ENCODE measurements at places on chromosomes 13 and 19. TPM values are rescaled to one million over a fixed set of nuclear protein-coding genes. Genes with fewer than 3 reads are reported as not detected.

DNA sequence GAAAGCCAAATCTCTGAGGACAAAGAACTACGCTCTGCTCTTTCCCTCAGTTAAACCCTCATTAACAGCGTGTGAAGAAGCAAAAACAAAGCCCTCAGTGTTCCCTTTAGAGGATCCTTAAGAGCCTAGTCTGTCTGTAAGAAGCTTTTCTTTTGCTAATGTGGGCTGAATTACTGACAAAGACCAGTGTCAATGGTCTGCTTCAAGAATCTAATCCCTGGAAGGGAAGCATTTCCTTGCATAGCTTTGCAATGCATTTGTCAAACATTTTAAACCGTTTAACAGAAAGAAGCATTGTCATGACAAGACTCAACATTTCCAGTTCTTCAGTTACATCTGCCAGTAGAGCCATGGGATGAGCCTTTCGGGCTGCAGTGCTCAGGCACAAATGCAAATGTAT lies 64.9 kb downstream of the EDNRB start:
- DNase-seq, result no peak

The ZNF607 gene
- total RNA-seq, result 4.6 TPM

The CEACAM8 gene
- not detected for total RNA-seq

The LGALS4 gene
- total RNA-seq, result not detected

DNA sequence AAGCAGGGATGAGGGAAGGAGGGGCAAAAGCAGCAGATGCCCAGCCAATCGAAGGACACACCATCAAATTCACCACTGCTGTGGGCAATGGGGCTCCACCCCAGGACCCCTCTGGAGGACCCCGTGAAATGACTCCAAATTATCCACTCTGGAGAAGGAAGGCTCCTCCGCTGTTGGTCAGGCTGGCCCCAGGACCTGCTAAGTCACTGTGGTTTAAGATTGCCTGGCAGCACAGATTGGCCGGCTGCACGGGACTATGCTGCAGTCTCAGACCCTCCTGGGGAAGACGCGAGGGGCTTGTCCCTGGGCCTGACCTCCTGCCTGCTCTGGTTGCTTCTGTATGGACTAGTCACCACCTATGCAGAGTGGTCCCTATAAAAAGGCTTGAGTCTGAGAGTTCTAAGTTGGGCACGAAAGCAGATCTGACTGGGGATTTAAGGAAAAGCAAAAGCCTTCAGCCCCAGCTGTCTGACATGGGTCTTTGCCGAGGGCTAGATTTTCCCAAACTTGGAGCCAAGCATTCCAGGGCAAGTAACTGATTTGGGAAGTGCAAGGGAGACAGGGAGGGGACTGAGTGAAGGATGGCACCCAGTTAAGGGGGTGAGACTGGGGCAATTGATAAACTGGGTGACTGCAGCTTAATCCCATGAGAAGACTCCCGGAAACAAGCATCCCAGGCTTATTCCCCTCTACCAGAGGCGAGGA lies 91.7 kb downstream of the TSHZ3 start:
- peak; percentile 44 for DNase-seq

The BRME1 gene
- total RNA-seq, result 1.0 TPM

The THSD8 gene
- total RNA-seq, result not detected

- no peak for DNase-seq
These were observed 107.2 kb downstream of the RAB20 start for GRCh38 chr13:110454227-110454859.

GRCh38 chr13:36353001-36353400 lies 6.8 kb upstream of the SPART start:
- DNase-seq, result no peak

- DNase-seq, result no peak
These were observed 153.4 kb upstream of the STARD13 start for GRCh38 chr13:33438918-33439317.

DNA sequence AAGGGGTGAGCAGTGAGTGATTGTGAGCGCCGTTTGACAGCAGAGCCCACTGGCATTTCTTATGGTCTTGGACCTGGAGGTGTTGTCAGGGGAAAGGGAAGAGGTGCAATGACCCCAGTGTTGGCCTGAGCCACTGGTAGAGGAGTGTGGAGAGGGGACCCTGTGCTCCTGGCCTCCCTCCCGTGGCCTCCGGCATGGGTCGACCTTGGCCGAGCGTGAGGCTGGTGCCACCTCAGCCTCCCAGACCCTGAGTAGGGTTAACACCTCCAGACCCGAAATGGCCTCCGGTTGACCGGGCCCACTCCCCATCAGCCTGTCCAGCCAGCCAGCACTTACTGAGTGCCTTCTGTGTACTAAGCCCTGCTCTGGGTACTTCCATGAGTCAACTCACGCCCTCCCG lies 6.5 kb downstream of the TRAPPC5 start:
- DNase-seq, result no peak

GRCh38 chr19:2638417-2638940 lies 64.0 kb downstream of the GNG7 start:
- no peak for DNase-seq

DNA sequence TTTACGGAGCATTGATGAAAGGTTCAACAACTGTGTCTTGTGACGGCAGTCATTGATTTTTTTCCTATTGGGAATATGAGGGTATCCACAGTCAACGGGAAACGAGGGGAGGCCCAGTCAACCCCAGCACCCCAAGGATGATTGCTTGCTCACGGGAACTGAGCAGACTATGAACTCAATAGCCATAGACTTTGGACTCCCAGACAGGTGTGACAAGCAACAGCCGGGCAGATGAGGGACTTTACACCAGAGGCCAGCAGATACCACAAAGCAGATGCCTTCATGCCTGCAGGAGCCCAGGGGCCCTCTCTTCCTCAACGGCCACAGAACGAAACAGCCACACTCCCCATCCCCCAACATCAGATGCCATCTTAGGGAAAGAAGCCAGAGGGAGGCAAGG lies 80.3 kb upstream of the FLT1 start:
- peak; percentile 88 for DNase-seq

The CFAP97D2 gene
- total RNA-seq, result not detected

DNA sequence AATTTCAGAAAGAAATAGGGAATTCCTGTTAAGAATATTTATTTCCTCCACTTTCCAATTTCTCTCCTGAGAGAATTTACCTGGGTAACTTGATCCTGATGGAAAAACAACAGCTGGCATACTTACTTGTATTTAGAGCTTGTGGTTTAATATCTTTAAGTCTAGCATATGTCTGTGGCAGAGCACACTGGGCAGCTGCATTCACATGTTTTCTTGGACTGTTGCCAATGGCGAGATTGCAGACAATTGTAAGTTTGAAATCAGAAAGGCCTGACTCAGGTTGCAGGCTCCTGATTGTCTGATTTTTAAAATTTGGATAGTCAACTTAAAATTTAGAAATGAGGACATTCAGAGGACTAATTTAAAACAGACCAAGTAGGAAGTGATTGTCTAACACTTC lies 66.9 kb downstream of the NHLRC3 start:
- peak; percentile 71 for DNase-seq

All from myocyte (in vitro differentiated cells).